Lower lobe of right lung (tissue), 2 donors: ENCODE measurements at places on chromosomes 6 and 20.

- no peaks in the 10 kb centered on the region for H3K27me3 ChIP-seq
- H3K27ac ChIP-seq: no peak overlapping the region
- no peak for DNase-seq
- no peaks in the 10 kb centered on the region for H3K36me3 ChIP-seq
- H3K4me3 ChIP-seq: no peak overlapping the region
These were observed 4.7 kb upstream of the PBOV1 start for GRCh38 chr6:138222901-138223546.

- H3K36me3 ChIP-seq: no peaks in the 10 kb centered on the region
- H3K4me3 ChIP-seq: peak overlapping the region; percentile 74
- DNase-seq: peak; percentile 93
- H3K27me3 ChIP-seq: no peaks in the 10 kb centered on the region
- H3K27ac ChIP-seq: peak overlapping the region; percentile 89
These were observed 27.2 kb upstream of the BTBD3 start for GRCh38 chr20:11890331-11891076.

DNA sequence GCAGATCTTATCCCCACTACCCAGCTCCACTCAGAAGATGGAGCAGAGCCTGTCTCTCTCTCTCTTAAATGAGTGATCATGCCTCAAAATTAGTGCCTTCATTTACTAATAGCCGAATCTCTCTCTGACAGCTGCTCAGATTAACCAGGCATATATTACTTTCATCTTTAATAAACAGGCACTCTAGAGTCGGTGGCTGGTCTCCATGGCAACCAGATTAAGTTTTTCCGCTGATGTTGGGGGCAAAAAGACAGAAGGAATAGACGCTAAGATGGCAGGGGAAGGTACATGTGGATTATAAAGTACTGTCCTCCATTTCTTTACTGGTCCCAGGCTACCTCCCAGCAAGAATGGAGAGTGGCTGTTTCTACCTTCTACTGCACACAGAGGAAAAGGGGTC, 121.6 kb downstream of the QRSL1 start:
- no peak for DNase-seq
- no peaks in the 10 kb centered on the region for H3K27me3 ChIP-seq
- no peaks in the 10 kb centered on the region for H3K4me1 ChIP-seq
- no peaks in the 10 kb centered on the region for H3K36me3 ChIP-seq
- H3K4me3 ChIP-seq: no peak overlapping the region
- no peak overlapping the region for H3K27ac ChIP-seq

DNA sequence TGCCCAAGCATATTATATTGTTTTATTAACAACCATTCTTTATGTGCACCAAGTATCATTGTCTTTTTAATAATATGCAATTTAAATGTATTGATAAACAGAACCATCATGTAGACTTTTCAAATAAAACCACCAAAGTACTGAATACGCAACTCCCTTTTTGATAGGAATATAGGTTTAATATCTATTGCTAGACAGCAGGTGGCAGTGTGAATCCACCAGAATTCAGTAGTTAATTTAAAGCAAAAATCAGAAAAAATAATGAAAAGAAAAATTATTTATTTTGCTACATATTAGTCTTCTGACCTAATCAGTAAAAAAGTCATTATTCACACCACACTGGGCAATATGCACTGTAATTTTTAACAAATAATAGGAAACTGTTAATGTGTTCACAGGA, 143.7 kb downstream of the KLHL32 start:
- no peak overlapping the region for H3K27ac ChIP-seq
- H3K36me3 ChIP-seq: no peaks in the 10 kb centered on the region
- no peak for DNase-seq

DNA sequence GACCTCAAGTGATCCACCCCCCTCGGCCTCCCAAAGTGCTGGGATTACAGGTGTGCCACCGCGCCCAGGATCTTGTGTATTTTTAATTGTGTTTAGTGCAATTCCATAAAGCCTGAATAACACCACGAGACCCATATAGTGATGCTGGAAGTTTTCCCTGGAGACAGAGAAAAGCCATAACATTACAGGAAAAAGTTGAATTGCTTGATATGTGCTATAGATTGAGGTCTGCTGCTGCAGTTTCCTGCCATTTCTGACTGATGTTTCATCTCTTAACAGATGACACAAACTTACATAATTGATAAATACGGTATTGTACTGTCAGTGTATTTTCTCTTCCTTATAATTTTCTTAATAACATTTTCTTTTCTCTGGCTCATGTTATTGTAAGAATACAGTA, 7.3 kb upstream of the UBD start:
- H3K27me3 ChIP-seq: no peaks in the 10 kb centered on the region
- H3K4me3 ChIP-seq: no peak overlapping the region
- DNase-seq: no peak
- no peak overlapping the region for H3K27ac ChIP-seq
- no peaks in the 10 kb centered on the region for H3K36me3 ChIP-seq

DNA sequence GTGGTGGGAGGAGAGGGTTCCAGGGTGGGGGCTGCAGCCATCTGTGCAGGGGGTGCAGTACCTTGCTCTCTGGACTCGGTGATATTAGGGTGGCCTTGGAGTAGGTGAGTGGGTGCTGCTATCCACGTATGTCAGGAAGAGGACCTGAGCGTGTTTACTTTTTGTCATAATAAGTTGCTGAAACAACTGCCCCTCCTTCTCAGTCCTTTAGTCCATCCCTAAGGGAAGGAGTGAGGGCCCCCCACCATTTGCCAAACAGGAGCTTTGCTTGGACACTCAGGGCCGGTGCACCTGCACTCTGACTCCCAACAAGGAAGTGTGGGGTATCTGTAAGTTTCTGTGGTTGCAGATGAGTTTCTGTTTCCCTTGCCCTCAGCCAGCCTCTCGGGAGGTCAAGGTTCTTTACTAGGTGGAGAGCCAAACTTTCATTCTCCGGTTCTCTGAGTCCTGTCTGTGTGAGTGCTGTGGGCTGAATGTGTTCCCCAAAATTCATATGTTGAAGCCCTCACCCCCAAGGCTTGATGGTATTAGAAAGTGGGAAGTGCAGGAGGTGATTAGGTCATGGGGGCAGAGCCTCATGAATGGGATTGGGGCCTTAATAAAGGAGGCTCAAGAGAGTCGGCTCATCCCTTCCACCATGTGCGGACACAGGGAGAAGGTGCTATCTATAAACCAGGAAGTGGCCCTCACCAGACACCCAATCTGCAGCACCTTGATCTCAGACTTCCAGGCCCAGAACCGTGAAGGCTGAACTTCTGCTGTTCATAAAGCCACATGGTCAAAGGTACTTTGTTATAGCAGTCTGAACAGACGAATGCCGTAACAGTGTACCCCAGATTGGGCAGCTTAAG, 19.6 kb upstream of the CCR6 start:
- no peaks in the 10 kb centered on the region for H3K4me1 ChIP-seq
- no peaks in the 10 kb centered on the region for H3K36me3 ChIP-seq
- no peaks in the 10 kb centered on the region for H3K27me3 ChIP-seq
- no peak overlapping the region for H3K4me3 ChIP-seq
- no peak overlapping the region for H3K27ac ChIP-seq
- no peak for DNase-seq

DNA sequence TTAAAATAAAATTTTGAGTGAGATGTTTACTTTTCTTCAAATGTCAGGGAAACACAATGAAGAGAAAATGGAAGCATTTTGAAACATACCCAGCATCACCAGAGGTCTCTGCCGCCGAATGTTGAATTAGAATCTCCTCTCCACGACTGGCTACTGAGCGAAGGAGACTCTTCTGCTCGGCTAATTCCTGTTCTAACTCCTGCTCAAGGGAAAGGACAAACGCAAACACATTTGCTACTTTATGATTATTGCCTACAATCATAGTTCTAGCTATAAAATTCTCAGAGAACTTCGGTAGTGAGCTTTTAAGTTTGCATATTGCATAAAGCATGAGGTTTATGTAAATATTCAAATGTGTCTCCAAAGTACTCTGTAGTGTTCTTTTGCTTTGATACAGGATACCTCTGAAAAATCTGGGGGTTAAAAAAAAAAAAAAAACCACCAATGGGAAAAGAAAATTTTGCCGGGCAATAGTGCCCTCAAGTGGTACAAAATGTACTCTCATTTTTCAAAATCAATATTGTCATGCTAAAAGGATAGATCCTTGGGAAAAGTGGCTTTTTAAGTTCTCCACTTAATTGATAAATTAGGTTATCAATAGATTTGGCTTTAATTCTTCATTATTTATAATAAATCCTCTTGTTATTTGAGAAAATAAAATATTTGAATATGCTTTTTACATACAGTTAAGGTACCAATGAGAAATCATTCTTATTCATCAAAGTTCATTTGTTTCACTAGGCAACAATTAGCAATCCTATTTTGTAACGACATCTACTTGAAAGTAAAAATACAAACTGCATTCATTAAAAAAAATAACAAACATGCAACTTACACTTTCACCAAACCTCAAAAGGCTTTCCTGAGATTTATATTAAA, 369.0 kb downstream of the SYNE1 start:
- H3K4me3 ChIP-seq: no peak overlapping the region
- H3K27me3 ChIP-seq: no peaks in the 10 kb centered on the region
- peaks cover 82% of the 10 kb centered on the region for H3K36me3 ChIP-seq
- peaks cover 14% of the 10 kb centered on the region for H3K4me1 ChIP-seq

- no peaks in the 10 kb centered on the region for H3K4me1 ChIP-seq
- no peaks in the 10 kb centered on the region for H3K27me3 ChIP-seq
- no peak overlapping the region for H3K4me3 ChIP-seq
These were observed 27.2 kb downstream of the ARHGAP40 start for GRCh38 chr20:38628580-38629470.

- no peaks in the 10 kb centered on the region for H3K4me1 ChIP-seq
- H3K4me3 ChIP-seq: no peak overlapping the region
- no peaks in the 10 kb centered on the region for H3K27me3 ChIP-seq
- H3K27ac ChIP-seq: no peak overlapping the region
- H3K36me3 ChIP-seq: no peaks in the 10 kb centered on the region
These were observed 200.5 kb upstream of the RREB1 start for GRCh38 chr6:6907286-6907685.

- DNase-seq: no peak
- no peak overlapping the region for H3K4me3 ChIP-seq
- no peaks in the 10 kb centered on the region for H3K27me3 ChIP-seq
- no peaks in the 10 kb centered on the region for H3K36me3 ChIP-seq
- no peak overlapping the region for H3K27ac ChIP-seq
- no peaks in the 10 kb centered on the region for H3K4me1 ChIP-seq
These were observed 515.3 kb downstream of the CDKAL1 start for GRCh38 chr6:21049572-21049971.

DNA sequence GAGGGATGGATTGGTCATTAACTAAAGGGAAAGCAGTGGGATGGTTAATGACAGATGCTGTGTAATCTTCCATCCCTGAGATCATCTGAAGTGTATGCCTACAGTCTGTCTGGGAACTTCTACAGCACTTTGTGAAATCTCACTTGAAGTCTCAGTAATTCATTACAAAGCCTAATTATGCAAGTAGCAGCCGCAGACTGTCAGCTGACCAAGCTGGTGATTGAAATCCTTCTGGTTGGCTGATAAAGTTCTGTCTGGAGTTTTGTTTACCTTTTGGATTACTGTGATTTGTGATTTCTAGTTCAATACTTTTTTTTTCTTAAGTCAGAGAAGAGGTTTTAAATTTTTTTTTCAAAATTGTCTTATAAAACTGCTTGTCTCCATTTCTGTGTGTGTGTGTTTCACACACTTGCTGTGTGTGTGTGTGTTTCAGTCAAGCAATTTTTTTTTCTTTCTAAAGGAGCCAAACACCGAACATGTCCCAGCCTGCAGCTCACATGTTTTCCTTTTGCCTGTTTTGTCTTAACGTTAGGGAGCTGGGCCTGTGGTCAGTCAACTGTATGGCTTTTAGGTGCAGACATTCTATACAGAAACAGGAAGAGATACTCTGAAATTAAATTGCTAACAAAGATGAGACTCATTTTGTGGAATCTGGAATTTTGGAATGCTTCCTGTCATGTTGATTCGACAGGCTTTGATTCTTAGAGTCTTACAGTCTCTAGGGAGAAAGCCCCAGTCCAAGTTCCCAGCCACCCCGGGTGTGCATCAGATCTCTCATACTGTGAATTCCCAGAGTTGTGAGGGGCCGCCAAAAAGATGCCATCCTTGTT, 28.5 kb upstream of the ADGRF4 start:
- no peak overlapping the region for H3K4me3 ChIP-seq
- H3K4me1 ChIP-seq: no peaks in the 10 kb centered on the region
- H3K27me3 ChIP-seq: peaks cover 3% of the 10 kb centered on the region
- DNase-seq: no peak
- H3K36me3 ChIP-seq: no peaks in the 10 kb centered on the region

DNA sequence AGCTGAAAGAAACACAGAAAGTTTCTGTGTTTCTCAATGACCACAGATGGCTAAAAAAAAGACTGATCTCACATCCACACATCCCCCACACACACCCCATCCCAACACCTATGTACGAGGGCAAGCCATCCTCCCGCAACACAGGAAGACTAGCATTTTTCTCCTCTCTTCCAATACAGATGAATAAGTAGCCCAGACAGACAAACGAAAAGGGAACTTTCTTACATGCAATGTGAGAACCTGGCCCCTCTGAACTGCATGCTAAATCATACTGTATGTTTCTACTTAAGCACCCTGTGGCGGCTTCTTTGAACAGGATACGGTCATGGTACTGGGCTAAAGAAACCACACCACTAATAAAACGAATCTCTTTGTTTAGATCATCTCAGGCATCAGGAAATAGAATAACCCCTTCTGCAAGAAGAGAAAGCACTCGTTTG, 116.2 kb downstream of the GMDS start:
- H3K27me3 ChIP-seq: no peaks in the 10 kb centered on the region
- no peak overlapping the region for H3K4me3 ChIP-seq
- H3K27ac ChIP-seq: no peak overlapping the region
- no peak for DNase-seq

GRCh38 chr6:3176562-3177355, 19.4 kb upstream of the TUBB2A start:
- no peak overlapping the region for H3K4me3 ChIP-seq
- H3K27me3 ChIP-seq: no peaks in the 10 kb centered on the region
- H3K4me1 ChIP-seq: no peaks in the 10 kb centered on the region
- DNase-seq: no peak

GRCh38 chr6:15246217-15246665, 372 bp downstream of the JARID2 start:
- no peaks in the 10 kb centered on the region for H3K27me3 ChIP-seq
- H3K4me3 ChIP-seq: peak overlapping the region; percentile 94
- peak overlapping the region; percentile 95 for H3K27ac ChIP-seq

GRCh38 chr6:45589367-45589766, 211.6 kb upstream of the SUPT3H start:
- no peaks in the 10 kb centered on the region for H3K4me1 ChIP-seq
- no peak overlapping the region for H3K27ac ChIP-seq
- no peak for DNase-seq

GRCh38 chr20:57657535-57658446, 37.6 kb upstream of the ZBP1 start:
- H3K4me1 ChIP-seq: peaks cover 8% of the 10 kb centered on the region
- H3K27me3 ChIP-seq: no peaks in the 10 kb centered on the region
- DNase-seq: peak; percentile 65
- H3K27ac ChIP-seq: no peak overlapping the region
- H3K36me3 ChIP-seq: peaks cover 31% of the 10 kb centered on the region
- no peak overlapping the region for H3K4me3 ChIP-seq

DNA sequence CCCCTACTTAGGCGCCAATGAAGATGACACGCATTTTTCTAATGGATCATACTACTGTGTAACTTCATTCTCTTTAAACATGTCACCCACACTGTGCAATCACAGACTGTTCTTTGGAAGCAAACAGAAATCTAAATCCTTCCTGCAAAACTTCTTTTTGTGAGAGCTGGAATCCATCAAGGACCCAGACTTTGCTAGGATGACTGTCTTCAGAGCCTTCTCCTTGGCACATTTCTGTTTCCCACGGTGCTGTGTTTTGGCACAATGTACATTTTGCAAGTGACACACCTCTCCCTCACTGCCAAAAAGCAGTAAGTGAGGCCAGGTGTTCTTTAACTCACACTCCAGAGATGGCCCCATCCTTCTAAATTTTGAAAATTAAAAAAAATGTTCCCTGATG, 21.7 kb upstream of the TAGAP start:
- DNase-seq: no peak
- peaks cover 21% of the 10 kb centered on the region for H3K4me1 ChIP-seq
- H3K27me3 ChIP-seq: no peaks in the 10 kb centered on the region
